ENCODE measurements at places on chromosomes 13 and 19.

- DNase-seq, result no peak
Measured at GRCh38 chr19:6448045-6448444, 11.5 kb downstream of the SLC25A23 start.

DNA sequence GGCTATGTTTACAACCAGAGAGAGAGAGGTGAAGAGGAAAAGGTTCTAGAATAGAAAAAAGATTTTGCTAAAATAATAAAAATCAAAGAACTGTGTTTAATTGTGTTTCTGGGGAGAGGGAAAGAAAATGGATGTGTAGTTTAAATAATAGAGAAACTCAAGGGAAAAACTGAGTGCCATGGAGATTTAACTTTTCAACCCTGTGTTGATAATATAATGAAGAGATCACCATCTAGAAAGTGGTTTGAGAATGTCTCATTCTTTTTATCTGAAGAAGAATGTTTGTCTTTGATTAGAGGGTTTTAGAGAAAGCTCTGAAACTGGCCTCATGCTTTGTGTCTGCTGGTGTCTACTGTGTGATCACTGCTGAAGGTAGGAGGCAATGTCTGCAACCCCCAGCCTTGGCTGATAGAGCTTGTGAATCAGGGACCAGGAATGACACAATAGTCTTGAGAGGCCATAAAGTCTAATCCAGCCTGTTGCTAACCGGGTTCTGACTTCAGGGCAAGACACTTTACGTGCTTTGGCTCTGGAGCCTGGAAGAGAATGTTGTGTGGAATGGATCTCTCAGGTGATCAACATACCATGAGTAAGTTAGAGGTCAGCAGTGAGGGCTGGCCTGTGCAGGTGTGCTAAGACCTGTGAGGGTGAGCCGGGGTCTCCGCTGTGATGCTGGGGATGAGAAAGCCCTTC lies 5.4 kb downstream of the COL4A2 start:
- no peak for DNase-seq

DNA sequence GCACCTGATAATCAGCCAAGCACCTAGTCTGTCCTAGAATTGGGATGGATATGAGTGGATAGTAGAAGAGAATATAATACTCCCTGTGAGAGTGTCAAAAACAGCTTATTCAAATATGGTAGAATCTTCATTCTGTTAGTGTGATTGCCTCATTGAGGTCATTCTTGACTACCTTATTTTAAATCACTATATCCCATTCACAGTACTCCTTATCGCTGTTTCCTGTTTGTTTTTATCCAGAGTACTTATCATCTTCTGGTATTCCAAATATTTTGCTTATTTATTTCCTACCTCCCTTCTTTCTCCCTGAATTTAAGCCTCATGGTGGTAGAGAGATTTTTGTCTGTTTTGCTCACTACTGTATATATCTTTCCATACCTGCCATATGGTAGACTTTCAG lies 9.9 kb downstream of the NDFIP2 start:
- no peak for DNase-seq

- DNase-seq, result no peak
Measured at GRCh38 chr19:5985098-5985783, 7.3 kb upstream of the RANBP3 start.

- DNase-seq, result no peak
Measured at GRCh38 chr19:51466723-51467122, 8.5 kb upstream of the SIGLEC8 start.

DNA sequence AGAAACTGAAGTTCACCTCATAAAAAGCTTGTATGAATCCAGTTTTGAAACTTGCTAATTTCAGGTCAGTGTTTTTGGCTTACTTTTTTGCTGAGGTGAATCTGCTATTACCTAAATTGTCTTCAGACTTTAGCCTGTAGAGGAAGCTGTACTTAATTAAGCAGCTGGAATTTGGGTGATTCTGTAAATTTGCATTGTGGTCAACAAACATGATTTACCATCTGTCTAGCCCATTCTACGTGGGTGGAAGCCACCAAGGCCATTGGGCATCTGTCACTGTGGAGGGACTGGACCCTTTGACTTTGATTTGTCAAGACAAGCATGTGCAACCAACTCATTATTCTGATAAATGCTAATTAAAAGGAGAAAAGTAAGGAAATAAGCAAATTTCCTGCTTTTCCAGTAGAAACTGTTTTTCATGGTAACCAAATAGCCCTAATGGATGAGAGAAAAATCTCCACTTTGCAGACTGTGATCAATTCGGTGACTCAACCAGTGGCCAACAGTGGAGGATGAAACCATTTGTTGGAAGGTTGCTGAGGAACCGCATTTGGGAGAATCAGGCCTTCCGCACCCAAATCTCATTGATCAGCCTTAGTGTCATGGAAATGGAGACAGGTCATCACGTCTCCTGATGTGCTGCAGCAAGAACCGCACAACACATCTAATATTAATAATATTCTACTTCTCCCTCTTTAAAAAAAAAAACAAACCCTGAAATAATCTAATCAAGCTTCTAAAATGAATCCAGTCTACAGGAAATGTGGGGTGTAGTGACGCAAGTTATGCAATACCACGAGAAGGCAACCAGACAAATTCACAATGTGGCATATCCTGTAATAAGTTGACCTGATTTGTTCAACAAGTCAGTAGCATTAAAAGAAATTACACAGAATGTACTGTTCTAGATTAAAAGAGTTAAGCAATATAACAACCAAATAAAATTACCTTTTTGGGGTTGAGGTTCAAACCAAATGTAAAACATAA lies 54.3 kb downstream of the GARRE1 start:
- no peak for DNase-seq

DNA sequence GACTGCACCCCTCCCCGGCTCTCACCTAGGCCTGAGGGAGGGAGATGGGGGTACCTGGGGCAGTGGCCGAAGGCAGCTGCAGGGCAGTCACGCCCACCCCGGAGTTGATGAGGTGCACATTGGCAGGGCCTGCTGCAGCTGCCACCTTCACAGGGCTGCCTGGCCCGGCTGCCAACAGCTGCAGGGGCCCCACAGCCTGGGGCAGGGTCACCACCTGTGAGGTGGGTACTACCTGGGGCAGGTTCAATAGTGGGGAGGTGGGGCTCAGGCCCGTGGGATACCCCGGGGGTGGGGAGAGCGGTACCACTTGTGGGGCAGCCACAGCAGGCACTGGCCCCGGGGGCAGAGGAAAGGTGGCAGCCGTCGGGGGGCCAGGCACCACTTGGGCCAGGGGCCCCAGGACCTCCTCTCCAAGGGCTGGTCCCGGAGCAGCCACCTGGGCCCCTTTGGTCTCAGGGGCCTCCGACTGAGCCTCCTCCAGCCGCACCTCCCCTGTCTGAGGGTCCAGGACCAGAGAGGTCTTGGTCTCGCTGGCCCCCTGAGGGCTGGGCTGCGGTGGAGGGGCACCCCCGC lies 2.7 kb downstream of the SIX5 start:
- DNase-seq, result no peak

GRCh38 chr13:106550570-106551135 lies 15.2 kb upstream of the EFNB2 start:
- no peak for DNase-seq

DNA sequence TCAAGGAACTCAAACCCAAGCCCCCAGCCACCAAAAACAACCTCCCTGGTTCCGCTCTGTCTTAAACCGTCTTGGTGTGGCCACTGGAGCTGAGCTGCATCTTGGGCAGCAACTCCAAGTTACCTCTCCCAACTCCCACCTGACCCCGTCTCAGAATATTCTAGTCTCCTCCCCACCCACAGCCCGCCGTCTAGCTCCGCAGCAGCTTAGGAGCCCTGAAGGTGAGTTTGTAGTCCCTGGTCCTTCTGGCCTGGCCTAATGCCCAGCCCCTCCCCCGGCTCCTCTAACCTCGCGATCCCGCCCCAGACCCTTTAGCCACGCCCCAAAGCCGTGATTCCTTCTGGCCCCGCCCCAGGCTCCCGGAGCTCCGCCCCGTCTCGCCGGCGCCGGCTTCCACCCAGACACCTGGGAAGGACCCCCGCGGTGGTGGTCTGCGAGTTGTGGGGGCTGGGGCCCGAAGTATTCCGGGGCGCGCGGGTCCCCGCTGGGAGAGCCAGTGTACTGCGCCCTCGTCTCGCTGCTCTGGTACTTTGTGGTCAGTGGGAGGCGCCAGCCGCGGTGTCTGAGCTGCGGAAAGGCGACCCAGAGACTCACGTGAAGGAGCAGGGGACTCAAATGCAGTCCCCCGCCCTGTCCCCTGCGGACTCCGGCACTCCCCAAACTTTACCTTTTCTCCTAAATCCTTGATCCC lies 2.5 kb upstream of the LHB start:
- DNase-seq, result peak; percentile 88

DNA sequence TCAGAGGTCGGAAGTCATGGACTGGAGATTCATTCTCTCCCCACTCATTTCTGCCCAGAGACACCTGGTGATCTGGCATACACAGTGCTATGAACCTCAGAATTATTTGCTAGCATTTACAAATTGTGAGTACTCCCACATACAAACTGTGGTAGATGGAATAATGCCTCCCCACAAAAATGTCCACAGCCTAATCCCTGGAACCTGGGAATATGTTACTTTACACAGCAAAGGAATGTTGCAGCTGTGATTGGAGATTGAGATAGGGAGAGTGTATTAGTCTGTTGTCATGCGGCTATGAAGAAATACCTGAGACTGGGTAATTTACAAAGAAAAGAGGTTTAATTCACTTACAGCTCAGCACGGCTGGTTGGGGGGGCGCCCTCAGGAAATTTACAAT lies 3.1 kb upstream of the UQCRFS1 start:
- DNase-seq, result no peak

GRCh38 chr13:101146101-101146898 lies 270.0 kb downstream of the NALCN start:
- no peak for DNase-seq

GRCh38 chr19:29851769-29852521 lies 40.2 kb downstream of the CCNE1 start:
- DNase-seq, result no peak

GRCh38 chr19:28313633-28314032 lies 899.3 kb downstream of the UQCRFS1 start:
- DNase-seq, result no peak

DNA sequence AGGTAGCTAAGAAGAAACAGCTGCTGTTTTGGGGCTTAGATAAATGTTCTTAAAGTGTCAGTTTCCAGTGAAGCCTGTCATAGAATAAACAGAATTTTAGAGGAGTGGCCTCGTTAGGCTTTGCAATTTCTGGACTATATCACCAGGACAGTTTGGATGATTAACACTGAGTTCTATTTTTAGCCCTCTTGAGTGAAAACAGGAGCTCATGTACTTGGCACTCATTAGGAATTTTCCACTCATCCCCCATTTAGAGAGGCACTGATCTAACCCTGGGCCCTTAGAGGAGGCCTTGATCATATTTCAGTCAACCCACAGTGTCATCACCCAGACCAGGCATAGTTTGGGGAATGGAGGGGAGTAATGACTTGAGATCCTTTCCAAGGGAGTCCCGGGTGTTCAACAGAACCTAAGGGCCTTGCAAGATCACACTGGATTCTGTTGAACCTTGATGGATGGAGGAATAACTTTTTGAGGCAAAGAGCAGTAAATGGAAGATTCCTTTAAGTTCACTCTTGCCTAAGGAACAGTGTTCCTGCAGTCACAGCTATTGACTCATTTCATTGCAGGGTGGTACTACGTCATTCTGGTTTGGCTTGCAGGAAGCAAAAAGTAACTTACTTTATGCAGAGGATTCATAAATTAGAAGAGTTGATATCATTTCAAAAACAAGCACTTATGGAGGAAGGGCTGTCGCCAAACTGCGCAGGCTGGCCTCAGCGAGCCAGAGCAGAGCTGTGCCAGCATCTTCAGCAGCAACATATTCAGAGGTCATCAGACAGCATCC lies 160.2 kb downstream of the SLC7A1 start:
- peak; percentile 5 for DNase-seq

- no peak for DNase-seq
Measured at GRCh38 chr19:15288146-15288963, 44.0 kb downstream of the BRD4 start.

GRCh38 chr13:112602189-112602588 lies 14.2 kb upstream of the TUBGCP3 start:
- no peak for DNase-seq

GRCh38 chr13:101829484-101829883 lies 377.0 kb downstream of the ITGBL1 start:
- no peak for DNase-seq

GRCh38 chr19:47614021-47614295 lies 5.0 kb downstream of the BICRA start:
- no peak for DNase-seq

DNA sequence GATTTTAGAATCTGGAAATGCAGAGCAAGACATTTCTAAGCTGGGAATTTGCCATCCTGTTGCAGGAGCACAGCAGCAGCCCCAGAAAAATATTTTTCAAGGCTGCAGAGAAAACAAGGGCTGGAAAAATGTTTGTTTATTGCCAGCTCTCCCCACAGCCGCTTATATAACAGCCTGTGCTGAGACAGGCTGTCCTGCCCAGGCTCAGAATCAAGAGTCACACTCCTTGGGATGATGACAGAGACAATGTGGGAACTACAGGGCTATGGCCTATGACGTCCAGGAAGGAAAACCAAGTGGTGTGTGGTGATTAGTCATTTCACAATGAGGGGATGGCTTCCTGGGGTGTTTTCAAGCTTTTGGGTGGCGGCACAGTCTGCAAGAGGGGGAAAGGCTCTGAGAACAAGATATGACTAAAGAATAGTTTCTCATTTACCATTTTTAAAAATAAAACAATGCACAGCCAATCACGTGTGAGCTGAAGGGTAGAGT lies 136.3 kb upstream of the SERP2 start:
- DNase-seq, result no peak
